CD4-positive, alpha-beta T cell treated with Interleukin-17A for 4 hours (primary cell): ENCODE measurements at places on chromosomes 12 and 14.

- no peak for DNase-seq
These were observed 413.5 kb downstream of the CCDC91 start for GRCh38 chr12:28603801-28604200.

GRCh38 chr14:85319998-85320630 is 209.8 kb upstream of the FLRT2 start:
- DNase-seq = no peak

- DNase-seq = no peak
These were observed 46.6 kb downstream of the RDH12 start for GRCh38 chr14:67748312-67748711.

- no peak for DNase-seq
These were observed 15.2 kb downstream of the FBXO33 start for GRCh38 chr14:39417014-39417413.

DNA sequence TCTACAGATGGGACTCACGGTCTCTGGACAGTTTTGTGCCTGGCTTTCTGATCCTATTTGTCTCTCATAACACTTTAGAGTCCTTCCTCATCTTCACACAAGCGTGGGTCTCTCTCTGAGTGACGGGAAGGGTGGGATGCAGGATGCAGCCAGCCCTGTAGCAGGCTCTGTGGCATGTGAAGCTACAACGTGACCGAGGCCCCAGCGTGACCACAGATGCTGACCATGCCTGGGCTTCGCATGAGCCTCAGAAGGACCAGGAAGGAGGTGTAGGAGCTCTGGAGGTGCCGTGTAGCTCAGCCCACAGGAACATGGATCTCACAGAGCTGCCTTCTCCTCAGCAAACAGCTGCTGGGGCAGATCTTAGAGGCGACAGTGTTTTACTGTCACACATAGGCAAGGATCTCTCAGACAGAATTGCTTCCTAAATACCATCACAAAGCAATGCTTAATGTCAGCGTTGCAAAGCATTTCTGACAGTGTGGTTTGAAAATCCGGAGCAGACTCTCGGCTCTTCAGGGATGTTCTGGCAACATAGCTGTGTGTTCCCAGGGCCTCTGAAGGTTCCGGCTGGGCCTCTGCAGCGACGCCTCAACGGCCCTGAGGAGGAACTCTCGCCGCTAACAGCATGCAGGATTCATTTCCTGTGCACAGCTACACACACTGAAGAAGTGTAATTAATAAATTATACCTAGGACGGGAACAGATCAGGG is 21.9 kb downstream of the ANKLE2 start:
- DNase-seq = no peak

GRCh38 chr14:60616461-60616959 is 32.8 kb downstream of the SIX1 start:
- no peak for DNase-seq

GRCh38 chr12:83664650-83665049 is 977.9 kb downstream of the TMTC2 start:
- no peak for DNase-seq

DNA sequence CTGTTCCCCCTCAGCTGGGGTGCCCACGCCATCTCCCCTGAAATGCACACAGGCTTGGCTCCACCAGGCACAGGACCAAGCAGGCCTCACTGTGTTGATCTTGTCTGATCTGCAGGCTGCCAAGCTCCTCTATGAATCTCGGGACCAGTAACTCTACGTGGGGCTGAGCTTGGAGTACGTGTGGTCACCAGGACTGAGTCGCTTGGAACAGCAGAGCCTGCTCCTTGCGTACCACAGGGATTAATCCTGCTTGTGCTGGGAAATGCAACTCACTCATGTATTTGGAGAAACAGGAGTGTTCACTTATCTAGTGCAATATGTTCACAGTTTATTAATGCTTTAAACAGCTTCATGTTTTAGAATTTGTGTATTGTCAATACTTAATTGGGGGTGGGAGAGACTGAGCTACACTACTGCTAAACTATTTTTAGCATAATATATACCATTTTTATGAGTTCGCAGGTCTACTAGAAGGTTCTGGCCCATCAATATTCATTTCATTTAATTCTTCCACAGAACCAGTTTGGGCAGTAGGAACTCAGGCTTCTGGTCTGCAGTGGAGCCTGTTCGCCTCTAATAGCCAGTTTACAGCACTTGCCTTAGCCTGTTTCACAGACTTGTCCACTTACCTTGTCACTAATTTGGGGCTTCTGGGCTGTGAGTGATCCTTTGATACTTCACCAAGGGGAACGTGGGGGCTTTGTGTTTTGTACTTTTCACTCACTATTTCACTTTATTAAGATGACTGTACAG is 17.4 kb downstream of the ZFYVE21 start:
- no peak for DNase-seq

- no peak for DNase-seq
These were observed 335.0 kb downstream of the CCER1 start for GRCh38 chr12:90619943-90620342.
